ENCODE measurements at places on chromosomes 4 and X.

GRCh38 chrX:149433051-149433450 is 72.1 kb downstream of the IDS start:
- DNase-seq: no peak

DNA sequence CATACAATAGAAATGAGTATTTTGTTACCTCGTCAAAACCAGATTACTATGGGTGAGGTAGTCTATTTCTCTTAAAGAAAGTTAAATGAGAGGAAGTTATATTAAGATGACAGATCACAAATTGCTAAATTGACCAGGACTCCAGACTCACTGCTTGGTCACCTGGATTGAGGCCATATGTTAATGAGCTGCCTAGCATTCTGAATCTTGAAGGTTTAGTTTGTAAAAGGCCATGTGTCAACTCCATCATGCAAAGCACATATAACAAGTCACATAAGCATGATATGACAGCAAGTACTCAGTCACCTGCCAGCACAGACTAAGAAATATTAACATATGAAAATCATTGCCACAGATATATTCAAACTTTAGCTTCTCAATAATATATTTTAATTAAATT is 72.6 kb downstream of the EPHA5 start:
- no peak for DNase-seq

DNA sequence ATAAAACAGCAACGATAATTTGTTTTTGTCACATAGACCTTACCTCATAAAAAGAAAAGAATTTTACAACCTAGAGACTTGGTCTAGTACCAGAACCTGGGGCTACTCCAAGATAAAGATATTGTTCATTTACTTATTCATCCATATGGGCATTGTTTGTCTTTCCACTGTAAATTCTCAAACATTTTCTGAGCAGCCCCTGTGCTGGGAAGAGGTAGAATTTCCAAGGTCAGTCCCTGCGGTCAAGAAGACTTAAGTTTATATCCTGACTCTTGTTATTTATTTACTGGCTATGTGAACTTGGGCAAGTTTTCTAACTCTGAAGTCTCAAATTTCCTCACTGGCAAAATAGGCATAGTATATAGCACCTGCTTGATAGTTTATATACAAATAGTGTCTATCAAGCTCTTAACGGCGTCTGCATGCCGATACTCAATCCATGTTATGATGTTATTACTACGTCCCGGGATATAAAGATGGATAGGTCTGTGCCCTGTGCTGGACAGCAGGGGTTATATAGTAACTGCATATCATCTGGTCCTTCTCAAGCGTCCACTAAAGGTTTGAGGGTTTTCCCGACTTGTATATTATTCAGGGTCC is 222.1 kb upstream of the TAPT1 start:
- no peak for DNase-seq

DNA sequence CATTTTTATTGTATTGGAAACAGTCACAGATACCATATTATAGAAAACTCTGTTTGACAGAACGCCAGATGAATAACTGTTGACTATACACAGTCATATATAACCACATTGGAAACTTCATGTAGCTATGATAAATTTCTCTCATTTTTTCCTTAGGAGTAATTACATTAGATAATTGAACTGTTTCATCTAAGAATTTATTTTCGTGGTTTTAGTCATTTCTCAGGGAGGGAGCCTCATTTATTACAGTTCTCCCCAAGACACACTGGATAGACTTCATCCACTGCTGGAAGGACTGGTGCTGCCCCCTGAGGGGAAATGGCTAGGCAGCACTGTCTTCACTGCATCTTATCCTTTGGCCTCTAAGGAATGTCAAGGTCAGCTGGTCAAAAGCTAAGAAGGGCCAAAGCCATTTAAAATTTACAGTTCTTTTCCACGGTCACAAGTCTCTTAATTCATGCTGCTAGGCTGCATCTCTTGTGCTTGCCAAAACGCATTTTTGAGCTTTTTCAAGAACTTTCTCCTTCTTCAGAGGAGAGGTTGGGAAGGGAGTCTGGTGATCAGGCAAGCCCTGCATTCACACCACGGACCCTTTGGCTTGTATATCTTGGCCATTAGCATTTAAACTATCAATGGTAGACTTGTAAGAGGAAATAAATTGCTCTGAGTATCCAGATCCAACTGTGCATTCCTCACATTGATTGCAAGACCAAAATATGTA is 145.1 kb downstream of the CBR4 start:
- DNase-seq: no peak

DNA sequence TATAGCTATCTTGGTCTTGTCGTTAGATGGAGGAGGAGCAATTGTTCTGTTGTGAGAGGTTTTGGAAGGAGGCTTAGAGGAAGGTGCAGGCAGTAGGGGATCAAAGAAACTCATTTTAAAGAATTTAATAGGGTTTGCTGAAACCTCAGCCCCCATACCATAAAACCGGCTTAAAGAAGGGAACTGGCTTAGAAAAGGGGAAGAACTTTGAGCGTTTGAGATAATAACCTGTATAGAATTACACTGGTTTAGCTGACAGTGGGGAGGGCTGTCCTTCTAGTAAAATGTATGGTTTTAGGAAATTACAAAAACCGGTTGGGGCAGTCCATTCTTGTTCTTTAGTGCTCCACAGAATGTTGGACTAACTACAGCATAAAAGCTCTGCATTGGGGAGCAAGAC is 128.1 kb downstream of the KDM6A start:
- no peak for DNase-seq

DNA sequence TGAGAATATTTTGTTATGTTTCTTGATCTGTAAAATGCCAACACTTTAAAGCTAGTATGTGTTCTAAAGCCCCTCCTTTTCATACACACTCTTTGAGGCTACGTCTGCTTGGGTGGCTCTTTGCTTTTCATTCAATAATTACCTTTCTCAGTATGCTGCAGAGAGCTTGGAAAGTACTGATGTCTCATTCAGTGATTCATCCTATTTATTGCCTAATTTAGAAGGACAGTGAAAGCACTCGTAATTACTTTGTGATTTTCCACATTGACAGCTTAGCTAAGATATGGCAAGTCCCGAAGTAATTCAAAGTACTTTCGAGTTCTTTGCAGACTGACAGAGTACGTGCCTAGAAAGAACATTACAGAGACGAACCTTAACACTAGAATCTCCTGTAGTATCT is 57.2 kb downstream of the BMP15 start:
- no peak for DNase-seq

DNA sequence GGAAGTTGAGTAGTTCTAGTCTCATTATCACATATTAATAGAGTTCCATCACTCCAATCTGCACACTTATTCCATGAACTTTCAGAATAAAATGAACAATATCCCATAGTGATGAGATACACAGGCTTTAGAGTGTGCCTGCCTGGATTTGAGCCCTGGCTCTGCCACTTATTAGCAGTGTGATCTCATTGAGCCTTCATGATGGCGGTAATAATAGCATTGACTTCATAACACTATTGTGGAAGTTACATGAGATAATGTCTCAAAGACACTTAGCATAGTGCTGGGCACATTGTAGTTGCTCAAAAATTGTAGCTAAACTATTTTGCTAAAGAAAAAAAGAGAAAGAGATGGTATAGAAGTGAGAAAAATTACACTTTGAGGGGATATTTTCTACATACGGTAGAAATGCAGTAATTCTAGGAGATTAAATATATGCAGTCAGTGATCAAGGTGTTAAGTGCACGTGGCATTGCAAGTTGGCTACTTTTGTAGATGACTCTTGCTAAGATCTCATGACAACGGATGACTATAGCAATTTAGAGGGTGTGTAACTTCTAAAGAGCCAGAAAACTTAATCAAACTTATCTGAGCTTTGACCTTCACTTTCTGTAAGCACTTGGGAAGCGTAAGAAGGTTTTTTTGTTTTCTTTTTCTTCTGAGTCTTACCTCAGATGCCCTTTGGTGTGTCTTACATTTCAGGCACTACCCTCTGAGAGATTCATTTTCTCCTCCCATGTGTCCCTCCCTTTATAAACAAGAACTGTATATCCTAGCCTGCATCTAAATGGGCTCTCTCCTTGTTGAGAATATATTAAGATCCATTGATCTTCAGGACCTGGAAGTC is 380.6 kb upstream of the NR3C2 start:
- DNase-seq: no peak

DNA sequence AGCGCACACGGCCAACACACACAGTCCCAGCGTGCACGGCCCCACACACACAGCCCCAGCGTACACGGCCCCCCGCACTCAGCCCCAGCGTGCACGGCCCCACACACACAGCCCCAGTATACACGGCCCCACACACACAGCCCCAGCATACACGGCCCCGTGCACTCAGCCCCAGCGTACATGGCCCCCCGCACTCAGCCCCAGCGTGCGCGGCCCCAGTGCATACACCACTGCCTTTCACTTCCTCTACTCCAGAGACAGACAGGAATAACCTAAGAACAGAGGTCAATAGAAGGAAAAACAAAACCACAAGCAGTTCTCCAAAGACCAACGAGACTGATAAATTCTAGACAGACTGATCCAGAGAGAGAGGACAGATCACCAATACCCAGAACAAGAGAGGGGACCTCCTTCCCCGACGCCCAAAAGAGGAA is 17.1 kb downstream of the GAK start:
- no peak for DNase-seq

DNA sequence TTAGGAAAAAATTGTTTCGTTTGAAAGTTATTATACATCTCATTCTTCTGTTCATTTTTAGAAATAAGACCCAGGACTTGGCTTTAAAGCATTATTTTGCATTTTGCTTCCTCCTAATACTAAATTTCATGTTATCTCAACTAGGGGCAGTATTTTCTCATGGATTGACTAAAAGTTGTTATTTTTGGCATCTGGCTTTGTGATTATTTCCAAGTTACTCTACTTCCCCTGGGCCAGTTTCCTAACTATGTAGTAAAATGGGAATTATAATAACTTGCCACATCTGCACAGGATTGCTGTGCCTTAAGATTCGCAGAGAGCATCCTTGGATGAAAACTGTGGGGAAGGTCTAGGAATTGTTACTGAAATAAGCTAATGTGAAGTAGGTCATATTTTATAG is 3.0 kb downstream of the RBPJ start:
- DNase-seq: no peak

DNA sequence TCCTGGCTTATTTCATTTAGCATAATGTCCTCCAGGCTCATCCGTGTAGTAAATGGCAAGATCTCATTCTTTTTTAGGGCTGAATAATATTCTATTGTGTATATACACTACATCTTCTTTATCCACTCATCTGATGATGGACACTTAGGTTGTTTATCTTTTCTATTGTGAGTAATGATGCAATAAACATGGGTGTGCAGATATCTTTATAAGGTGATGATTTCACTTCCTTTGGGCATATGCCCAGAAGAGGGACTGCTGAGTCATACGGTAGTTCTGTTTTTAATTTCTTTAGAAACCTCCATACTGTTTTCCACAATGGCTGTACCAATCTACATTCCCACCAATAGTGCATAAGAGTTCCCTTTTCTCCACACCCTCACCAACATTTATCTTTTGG is 317.6 kb upstream of the CNKSR2 start:
- DNase-seq: no peak

DNA sequence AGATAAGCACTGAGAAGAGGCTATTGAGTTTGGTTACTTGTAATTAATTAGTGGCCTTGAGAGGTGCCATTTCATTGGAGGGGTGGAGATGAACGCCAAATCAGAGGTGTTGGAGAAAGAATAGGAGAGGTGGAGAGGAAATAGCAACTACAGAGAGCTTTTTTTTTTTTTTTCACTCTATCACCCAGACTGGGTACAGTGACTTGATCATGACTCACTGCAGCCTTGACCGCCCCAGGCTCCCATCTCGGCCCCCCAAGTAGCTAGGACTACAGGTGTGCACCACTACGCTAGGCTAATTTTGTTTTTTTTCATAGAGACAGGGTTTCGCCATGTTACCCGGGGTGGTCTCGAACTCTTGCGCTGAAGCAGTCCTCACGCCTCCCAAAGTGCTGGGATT is 5.2 kb downstream of the NHS start:
- DNase-seq: no peak

DNA sequence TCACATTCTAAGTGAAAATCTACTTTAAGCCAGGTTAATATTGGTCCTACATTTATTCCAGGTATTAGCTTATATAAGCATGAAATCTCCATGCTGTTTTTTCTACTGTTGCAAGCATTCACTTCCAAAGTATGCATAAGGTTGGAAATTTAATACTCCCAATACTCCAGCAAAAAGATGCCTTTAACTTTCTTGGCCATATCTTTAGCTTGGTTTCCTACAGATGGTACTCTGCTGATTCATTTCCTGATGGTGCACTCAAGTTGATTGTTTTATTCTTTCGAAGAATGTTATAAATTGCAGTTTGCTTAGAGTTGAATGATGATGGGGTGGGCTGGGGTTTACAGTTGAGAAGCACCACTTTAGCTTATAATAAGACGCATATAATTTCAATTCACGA is 330.2 kb downstream of the PTTG2 start:
- no peak for DNase-seq

DNA sequence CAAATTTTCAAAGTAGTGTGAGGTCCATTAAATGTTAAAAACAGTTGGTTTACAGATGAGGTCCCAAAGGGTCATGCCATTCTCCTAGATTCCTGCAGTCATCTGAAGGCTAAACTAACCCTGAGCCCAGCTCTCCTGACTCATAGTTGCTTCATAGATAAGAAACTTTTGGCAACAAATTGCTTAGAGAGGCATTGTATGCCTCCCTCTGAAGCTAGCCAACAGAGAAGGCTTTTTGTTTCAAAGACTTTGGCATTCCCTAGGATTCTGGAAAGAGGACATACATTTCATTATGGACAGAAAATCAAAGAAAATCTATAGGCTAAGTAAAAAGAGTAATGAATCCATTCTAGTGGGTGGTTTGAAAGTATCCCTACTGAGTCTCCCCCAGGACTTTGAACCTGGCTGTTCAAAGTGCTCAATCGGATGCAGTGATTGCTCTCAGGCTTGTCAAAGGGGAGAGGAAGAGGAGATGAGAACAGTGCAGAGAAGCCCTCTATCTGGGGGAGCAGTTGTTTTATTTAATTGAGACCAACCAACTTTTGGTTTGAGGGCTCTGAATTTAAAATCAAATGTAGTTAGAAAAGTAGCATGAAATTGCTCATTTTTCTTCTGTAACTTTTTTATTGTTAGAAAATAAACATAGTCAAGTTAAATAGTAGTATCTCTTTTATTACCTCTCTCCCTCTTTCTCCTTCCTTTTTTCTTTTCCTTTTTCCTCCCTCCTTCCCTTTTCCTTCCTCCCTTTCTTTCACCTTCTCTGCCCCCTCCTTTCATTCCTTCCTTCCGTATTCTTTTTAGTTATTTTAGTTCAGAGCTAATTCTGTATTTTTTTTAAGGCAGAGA is 72.3 kb upstream of the ZNF518B start:
- no peak for DNase-seq
